ENCODE measurements at places on chromosomes 7 and 10.

GRCh38 chr7:132035517-132036362, 479.3 kb upstream of the PODXL start:
- DNase-seq = no peak

DNA sequence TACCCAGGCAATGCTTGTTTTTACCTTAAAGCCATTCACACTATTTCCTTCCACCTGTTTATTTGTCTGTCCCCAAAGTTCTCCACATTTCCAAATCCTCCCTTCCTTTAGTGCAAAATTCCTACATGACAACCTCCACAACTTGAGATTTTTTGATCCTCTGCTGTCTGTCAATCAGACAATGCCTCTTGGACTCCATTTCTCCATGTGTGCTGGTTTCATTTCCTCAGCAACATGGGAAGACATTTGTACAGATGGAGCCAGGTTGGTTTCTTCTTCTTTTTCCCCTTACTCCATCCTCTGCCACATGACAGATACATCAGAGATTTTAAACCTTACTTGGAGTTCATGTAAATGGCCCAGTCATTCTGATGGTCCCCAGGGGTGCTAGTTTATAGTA, 19.1 kb upstream of the GIMAP2 start:
- DNase-seq = no peak

GRCh38 chr7:130420943-130421578, 19.8 kb downstream of the CEP41 start:
- no peak for DNase-seq

- DNase-seq = no peak
These were observed 9.5 kb downstream of the ACTR1A start for GRCh38 chr10:102492983-102493382.

GRCh38 chr10:122730238-122730637, 30.6 kb upstream of the C10orf120 start:
- DNase-seq = no peak

- DNase-seq = no peak
These were observed 71.1 kb upstream of the CUX1 start for GRCh38 chr7:101746314-101746713.

DNA sequence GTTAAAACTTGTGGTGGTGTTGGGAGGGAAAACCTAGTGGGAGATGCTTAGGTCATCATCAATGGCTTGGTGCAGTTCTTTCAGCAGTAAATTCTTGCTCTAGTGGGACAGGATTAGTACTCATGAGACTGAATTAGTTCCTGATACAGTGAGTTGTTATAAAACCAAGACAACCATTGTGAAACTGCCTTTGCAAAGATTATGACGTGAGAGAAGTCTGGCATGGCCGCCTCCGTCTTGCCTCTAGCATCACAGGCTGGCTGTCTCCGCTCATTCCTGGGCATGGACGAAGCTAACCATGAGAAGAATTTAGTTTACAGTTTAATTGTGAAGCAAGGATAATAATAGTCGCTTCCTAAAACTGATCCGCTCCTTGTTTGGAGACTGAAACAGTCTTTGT, 186.4 kb downstream of the KIF20B start:
- no peak for DNase-seq

DNA sequence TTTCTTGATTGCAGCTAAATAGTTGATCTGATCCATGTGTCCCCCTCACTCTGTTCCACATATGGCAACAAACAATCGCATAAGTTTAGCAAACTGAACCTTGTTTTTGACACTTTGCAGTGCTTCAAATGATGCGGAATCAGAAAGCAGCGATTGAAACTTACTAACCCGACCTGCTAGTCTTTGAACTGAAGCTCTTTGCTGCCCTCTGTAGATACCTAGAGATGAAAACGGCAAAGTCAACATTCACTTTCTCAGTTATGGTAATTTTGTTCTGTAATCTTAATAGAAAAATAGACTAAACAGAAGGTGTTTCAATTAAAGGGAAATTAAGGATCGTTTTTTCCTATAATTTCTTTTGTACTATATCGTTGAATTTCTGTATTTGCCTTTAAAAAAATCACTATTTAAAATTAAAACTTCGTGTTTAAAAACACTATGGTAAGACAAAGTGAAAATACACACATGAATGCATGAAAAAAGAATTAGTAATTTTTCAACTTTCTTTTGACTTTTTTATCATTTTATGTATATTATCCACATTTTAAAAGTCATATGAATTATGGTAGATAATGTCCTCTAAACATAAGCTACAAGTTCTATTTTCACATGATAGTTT, 276.5 kb downstream of the MAGI2 start:
- DNase-seq = no peak

DNA sequence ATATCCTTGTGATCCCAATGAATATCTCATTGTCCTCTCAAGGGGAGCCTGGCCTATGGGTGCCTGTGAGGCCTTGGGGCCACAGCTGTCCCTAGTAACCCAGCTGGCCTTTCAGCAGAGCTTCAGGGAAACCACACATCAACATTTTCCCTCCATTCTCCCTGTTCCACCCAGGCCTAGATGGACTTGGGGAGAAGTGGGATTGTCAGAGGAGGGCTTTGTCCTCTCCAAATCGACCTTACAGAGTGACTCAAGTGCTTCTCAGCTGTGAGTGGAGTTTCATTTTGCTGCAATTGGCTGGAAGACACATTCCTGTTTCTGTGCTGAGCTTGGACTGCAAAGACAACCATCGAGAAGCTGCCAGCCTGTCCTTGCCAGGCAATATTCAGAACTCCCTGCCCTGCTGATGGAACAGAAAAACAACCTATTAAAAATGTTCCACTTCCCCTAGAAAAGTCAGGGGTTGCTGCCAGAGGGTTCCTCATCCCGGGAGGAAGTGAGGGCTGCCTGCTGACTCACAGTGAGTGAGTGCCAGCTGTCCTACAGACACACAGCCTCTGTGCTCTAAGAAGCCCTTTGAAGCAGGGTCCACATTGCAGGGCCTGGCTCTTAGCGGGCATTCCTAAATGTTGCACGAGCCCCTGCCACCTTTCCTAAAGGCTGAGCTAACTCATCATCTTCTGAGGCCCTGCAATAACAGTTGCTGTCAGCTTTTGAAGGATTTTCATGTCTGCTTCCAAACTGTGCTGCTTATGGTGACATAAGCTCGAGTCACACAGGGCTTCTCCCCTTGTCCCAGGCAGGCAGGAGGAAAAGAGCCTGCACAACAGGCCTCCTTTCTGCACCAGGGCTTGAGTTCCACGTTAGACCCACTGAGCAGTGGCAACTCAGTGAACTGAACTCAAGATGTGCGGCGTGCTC, 20.5 kb downstream of the STRA8 start:
- no peak for DNase-seq

DNA sequence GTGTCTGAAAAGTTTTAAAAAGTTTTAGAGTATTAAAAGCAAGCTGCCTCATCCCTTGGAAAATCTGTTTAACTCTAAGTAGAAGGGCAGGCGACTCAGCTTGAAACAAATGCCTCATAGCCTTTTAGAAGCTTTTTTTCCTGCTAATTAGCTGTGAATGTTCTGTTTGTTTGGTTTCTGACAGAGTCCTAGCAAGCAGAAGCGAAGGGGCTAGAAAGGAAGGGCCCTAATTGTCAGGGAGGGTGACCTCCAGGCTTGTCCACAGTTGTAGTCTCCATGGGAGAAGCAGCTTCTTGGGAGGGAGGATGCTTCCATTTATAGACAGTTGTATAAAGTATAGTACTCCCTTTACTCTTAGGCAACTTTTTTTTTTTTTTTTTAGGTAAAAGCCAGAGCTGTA, 90.9 kb downstream of the DNAJC1 start:
- DNase-seq = no peak

DNA sequence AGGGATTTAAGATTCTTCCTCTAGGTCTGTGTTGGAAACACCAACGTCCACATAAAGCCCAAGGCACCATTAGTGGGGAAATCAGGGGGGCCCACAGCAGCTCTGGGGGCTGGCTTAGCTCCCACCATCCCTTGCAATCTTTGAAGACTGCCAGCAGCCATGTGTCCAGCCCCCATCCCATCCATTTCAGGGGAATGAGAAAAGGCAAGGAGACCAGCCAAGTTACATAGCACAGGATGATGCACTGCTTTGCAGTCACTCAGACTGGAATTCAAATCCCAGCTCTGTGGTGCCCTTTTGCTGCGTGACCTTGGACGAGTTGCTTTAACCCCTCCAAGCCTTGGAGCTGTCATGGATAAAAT, 108.9 kb upstream of the ZMIZ1 start:
- DNase-seq = no peak

- DNase-seq = no peak
These were observed 20.3 kb downstream of the KLF6 start for GRCh38 chr10:3764626-3765112.

- DNase-seq = no peak
These were observed 7.8 kb upstream of the LFNG start for GRCh38 chr7:2511769-2512168.

- no peak for DNase-seq
These were observed 529 bp downstream of the CLDN3 start for GRCh38 chr7:73769481-73770001.

DNA sequence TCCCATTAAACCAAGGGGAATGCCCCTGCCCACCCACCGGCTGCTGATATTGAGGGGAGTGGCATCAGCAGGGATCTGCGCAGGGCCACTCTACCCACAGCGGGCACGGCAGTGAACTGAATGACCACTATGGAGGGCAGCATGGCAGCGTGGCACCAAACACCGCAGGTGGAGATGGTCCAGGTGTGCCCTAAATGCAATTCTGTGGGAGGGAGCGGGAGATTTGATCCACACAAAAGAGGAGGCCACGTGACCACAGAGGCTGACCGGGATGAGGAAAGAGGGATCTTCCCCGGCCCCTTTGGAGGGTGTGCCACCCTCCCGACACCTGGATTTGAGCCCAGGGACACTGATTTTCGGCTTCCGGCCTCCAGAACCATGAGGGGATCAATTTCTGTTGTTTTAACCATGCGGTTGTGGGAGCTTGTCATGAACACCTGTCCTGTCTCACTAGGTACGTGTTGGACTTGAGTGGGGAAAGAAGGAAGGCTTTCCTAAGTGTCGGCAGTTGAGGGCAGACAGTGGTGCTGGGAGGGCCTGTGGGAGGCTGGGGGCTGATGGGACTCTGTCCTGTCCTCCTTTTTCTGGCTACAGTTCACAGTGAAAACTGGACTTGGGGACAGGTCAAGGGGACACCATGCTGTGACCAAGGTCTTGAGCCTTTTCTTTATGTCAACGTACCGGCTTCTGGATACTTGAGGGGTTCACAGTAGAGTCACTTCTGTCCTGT, 66.1 kb downstream of the CFAP46 start:
- no peak for DNase-seq

GRCh38 chr7:144528536-144529045, 125.1 kb upstream of the NOBOX start:
- no peak for DNase-seq

DNA sequence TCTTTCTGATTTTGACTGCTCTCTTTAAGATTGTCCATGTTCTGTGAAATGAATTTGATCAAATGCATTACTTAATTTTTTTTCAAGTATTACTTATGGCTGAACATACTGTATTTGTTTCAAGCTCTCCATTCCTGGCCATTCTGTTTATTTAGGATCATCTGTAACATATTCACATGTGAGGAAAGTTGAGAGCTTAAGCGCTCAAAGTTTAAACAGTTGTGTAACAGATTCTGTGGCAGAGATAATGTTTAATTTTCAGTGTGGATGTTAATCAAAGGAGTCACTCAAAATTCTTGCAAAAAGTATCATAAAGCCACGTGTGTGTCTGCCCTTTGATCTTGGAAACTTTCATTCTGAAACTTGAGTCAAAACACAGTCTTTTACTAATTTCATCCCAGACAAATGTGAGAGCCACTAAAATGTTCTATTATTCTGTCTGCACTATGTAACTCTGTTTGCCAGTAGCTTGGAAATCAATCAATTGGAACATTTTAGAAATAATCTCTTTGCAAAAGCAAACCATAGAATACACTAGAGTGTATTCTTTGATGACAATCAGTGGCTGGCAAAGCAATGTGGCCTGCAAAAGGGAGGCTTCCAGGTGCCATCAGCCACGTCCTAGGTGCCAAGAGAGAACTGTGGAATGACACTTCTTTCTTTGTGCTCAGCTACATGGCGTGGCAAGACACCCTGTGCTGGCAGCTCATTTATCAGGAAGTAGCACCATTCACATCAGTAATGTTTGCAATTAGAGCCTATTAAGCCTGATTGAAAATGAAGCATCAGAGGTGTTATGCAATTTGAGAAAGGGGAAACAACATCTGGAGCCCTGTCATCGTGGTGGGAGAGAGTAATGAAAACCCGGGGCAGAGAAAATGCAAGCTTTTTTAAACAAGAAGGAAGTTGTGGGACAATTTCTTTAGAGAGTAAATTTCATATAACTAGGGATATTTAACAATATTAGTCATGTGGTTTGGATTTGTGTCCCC, 40.9 kb downstream of the ARL5B start:
- no peak for DNase-seq

DNA sequence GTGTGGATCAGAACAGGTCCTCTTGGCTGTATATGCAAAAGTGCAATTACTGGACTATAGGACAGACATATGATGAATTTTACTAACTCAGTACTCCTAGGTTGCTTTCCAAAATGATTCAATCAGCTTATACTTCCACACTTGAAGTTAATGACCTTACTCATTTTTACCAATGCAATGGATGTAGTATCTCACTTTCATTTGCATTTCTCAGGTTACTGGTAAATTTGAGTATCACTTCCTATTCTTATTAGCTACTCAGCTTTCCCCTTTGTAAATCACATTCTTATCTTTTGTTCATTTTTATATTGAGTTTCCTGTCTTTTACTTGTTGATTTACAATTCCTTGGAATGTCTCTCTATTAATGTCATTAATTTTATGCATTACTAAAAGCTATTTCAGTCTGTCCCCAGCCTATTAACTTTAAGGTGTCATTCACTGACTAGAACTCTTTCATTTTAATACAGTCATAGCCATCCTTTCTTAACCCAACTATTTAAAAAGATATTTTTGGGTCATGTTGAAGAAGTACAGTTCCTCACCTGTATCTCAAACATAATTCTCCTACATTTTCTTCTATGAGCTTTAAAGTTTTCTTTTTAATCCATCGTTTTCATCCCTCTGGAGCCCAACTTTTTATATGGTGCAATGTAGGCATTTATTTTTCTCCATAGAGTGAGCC, 88.6 kb downstream of the VIM start:
- no peak for DNase-seq

DNA sequence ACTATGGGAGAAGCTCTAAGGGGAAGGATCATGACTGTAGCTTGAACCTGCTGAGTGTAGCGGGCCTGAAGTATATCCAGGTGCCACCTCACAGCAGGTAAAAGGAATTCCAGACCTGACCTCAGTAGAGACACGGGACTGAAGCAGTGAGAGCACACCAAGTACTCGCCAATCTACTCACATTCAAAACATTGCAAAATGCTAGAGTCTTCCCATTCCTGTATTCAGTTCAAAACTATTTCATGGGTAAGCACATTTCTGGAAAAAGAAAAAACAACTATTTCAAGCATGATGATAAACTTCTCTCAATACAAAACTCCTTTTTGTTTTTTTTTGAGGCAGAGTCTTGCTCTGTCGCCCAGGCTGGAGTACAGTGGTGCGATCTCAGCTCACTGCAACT, 121.9 kb upstream of the AUTS2 start:
- no peak for DNase-seq

Data from stimulated activated CD8-positive, alpha-beta memory T cell treated with anti-CD3 and anti-CD28 coated beads, Interleukin-15, amount 100 ng/mL, for 4 hours (primary cell).